Stimulated activated CD4-positive, alpha-beta T cell treated with anti-CD3 and anti-CD28 coated beads, TNF-alpha, amount 100 ng/mL, for 48 hours (primary cell): ENCODE measurements at places on chromosomes 4 and X.

DNA sequence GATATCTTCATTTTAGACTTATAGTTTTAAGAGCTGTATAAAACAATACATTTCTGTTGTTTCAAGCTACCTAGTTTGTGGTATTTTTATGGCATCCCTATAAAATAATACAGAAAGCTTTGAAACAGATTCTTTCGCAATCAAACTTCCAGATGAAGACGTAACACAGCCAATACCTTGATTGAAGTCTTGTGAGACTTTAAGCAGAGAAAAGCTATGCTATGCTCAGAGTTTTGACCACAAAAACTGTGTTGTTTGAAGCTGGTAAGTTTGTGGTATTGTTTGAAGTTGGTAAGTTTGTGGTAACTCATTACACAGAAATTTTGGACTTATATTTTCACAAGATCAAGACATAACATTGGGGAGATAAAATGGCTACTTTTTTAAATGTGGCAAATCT lies 201.8 kb upstream of the UGT8 start:
- no peak for DNase-seq

- DNase-seq, result no peak
Observed at GRCh38 chrX:44349561-44349960, 6.1 kb upstream of the EFHC2 start.

DNA sequence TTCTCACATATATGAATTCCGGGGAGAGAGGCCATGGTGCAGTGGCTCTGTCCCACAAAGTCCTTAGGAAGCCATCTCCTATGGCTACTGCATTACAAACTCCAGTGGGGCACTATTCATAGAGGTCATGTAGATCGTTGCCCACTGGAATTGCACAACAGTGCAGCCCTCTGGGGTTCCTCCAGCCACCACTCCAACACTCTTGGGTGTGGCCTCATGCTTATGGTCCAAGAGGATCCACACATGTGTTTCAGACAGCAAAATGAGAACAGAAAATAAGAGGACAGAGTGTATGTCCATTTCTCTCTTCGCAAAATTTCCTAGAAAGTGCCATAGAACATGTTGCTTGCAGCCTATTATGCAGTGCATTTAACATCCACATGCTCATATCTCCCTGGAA lies 444.2 kb upstream of the FAM241A start:
- no peak for DNase-seq

DNA sequence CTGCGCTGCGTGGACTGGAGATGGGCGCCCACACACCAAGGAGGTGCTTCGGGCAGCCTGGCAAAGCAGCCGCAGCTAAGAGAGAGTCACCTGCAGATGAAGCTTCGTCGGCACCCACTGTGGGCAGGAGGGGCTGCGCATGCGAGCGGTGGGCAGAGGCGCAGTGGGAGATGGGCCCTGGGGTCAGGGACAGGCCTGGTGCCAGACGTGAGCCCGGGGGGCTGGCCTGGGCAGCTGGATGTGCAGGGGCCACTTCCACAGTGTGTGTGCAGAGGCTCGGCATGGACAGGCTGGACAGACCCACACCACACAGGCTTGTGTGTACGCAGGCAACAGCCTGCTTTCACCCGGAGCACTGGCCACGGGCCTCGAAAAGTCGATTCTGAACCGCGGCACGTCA lies 18.6 kb downstream of the CTBP1 start:
- DNase-seq, result no peak

GRCh38 chrX:136476501-136476900 lies 11.2 kb upstream of the BRS3 start:
- no peak for DNase-seq

GRCh38 chr4:169774466-169775445 lies 17.0 kb upstream of the HPF1 start:
- DNase-seq, result no peak

DNA sequence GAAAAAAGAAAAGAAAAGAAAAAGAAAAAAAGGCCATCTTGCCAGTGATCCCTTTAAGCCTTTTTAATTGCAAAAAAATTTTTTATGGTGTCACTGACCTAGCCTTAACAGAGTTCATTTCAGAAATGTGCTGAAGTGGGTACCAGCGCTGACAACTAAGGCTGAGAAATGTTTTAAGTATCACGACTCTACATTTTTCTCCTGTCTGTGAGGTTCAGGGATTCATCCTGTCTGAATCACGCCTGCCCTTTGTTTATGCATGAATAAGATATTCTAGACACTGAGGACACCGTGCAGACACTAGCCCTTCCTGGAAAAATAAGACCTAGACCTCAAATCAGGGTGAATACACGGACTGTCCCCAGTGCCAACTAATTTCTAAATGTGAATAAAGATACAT lies 154.4 kb upstream of the NOCT start:
- no peak for DNase-seq

DNA sequence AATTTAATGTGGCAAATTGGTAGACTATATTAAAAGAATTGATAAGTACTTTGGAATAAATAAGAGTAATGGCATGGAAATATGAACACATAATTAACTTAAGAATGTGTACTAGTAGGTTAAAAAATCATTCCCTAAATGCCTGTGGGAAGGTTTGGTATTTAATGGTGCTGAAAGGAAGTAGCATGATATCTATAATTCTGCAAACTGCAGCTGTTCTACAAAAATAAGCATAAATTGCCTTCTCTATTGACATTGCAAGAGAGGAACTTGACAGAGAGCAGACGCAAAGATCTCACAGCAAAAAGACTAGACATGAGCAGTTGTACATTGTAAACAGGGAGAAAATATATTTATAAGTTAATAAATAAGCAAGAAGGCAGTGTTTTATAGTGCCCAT lies 752.5 kb upstream of the PCDH10 start:
- DNase-seq, result no peak

GRCh38 chr4:108006361-108006760 lies 16.7 kb downstream of the HADH start:
- DNase-seq, result no peak

GRCh38 chr4:60814549-60814948 lies 385.6 kb upstream of the ADGRL3 start:
- no peak for DNase-seq

GRCh38 chr4:4859799-4860599 lies 534 bp downstream of the MSX1 start:
- no peak for DNase-seq

- DNase-seq, result no peak
Observed at GRCh38 chr4:160217352-160217751, 1114.5 kb downstream of the RAPGEF2 start.

DNA sequence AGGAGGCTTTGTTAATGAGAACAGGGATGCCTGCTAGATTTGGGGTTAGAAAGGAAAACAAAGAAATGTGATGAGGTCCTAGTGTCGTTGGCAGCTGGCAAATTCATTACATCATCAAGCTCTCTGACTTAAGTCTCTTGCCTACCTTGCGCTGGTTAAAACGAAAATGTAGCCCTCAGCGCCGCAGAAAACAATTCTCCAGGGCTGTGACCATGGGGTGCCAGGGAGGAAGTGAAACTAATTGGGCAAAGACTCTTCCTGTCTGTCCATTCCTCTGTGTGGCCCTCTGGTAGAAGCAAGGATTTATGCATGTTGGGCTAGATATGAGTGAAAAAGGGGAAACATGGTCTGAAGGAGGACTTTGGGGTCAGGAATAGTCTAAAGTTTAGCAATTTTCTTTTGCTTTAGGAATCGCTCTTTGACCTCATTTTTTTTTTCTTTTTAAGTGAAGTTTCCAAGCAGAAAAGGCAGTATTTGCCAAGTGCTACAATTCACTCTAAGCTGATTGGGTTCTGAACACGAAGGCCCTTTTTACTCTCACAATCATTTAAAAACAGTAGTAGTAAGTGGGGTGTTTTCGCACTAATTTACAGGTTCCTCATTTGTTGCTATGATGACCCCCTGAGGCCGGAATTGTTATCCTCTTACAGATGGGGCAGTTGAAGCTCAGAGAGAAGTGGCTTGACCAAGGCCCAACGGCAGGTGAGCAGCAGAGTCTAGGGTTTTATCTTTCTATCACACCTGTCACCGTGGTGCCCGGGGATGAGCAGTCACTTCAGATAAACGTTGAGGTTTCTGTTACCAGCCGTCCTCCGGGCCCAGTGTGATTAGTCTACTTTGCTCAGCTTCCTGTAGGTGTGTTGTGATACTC lies 27.3 kb upstream of the CHRNA9 start:
- no peak for DNase-seq

DNA sequence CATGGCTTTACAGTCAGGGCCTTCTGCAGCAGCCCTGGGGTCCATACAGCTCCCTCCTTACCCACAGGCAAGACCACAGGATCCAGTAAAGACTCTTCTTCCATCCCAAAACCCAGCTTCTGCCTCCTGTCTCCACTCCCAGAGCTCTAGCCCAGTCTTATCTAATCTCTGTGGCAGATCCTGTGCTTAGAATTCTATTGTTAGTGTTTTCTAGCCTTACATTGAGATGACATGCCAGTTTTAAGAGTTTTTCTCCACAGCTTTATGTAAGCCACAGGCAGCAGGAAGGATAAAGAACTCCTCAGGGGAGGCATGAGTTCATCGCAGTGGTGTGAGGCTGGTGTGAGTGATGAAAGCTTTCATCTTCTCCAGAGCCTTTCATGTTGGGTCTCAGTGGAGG lies 129.1 kb downstream of the RCHY1 start:
- no peak for DNase-seq

GRCh38 chrX:11600578-11600977 lies 65.1 kb downstream of the ARHGAP6 start:
- no peak for DNase-seq

DNA sequence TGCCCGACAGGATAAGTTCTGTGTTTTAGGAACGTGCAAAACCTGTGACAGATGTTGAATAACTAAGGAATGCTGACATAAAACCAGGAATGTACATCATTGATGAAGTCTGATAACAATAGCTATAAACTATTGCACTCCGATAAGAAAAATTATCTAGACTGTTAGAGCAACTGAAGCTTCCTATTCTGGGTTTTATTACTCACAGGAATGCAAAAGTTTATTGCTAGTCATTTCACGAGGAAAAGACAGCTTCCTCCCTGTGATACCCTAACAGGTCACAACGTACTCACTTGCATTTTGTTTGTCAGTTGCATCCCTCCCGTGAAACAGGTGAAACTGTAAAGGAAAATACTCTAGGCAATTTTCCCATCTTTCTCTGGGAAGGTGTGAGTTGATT lies 65.9 kb downstream of the CLDN22 start:
- no peak for DNase-seq

DNA sequence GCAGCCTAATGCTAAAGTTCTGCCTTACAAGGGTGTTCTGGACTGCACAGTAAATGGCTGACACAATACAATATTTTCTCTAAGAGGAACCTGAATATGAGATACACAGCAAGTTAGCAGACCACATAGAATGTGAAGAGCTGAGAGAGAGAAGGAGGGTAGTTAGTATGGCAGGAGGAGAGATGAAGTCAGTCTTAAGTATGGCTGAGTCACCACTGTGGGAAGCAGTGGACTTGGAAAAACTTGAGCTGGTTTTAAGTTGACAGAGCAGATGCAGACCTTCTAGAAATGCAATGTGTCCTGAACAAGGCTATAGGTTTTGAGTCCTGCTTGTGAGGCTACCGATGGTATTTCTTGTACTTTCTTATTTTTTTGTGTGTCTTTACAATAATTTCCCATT lies 172.5 kb downstream of the SH2D1A start:
- no peak for DNase-seq

GRCh38 chr4:16745009-16745635 lies 153.3 kb downstream of the LDB2 start:
- no peak for DNase-seq

DNA sequence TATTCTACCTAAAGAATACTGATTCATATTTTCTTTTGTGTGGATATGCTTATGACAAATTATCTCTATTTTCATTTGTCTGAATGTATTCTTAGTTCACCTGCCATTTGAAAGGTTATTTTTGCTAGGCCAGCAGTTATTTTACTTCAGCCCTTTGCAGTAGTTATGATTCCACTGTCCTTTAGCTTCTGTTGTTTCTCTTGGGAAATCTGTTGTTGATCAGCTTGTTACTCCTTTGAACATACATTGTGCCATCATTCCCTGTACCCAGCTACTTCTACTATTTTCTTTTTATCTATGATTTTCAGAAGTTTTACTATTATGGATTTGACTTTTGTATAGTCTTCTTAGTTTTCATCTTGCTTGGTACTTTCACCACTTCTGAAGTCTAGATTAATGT lies 37.2 kb downstream of the RBM46 start:
- no peak for DNase-seq

DNA sequence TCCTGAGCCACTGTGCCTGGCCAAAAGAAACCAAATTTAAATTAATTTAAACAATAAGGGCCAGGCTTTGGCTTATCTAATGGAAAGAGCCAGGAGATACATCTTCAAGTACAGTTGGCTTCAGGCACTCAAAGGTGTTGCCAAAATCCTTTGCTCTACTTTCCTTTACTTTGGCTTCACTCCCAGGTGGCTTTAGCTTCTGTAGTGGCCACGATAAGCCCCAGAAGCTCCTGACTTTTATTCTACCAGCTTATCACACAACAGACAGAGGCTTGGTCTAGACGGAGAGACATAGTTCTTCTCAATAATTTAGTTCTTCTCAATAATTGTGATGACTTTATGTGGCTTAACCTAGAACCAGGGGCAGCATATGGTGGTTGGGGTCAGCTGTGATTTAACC lies 211.2 kb upstream of the LNX1 start:
- DNase-seq, result no peak

DNA sequence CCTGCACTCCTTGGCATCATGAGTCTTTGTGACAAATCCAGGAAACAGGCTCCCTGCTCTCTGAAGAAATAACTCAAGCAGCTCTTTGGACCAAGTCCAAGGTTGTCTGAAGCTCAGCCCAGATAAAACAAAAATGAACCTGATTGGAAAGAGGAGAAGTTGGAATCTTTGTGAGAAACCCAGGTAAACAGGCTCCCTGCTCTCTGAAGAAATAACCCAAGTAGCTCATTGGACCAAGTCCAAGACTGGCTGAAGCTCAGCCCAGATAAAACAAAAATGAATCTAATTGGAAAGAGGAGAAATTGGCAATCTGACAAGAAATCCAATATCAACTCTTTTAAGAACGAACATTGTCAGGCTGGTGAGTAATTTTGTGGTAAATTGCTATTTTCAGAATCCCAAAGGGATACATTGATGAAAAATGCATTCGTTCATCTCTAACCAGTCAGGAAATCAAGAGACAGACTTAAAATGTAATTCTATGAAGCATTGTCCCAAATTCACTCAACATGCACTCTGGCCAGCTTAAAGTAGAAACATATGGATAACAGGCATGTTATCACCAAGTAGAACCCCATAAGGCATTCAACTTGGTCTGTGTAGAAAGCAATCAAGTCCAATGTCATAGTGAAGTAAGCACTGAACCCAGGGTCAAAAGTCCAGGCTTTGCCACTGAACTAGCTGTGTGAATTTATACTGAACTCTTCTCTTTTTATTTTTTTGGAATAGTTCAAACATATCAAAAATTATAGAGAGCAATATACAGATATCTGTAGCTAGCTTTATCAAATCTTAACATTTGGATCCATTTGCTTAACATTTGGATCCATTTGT lies 16.8 kb upstream of the NFXL1 start:
- DNase-seq, result no peak

DNA sequence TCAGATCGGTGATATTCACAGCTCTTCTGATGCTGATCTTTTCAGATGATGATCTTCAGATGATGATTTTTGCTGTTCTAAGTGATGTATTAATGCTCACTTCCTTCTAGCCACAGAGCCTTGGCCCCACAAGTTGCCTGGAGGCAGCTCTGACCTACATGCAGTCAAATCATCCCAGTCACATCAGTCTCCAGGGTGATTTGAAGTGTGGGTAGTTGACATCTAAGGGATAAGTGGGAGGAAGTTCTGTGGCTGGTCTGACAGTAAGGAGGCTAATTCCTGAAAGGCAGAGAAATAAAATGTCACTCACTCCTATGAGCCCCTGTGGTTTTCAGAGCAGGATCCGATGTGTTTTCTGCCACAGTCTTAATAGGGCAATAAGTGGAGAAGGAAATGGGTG lies 79.8 kb upstream of the RPL34 start:
- no peak for DNase-seq
